ENCODE measurements at places on chromosomes 1 and 21. TPM values are rescaled to one million over a fixed set of nuclear protein-coding genes. Genes with fewer than 3 reads are reported as not detected.

Gene FCN3
- total RNA-seq, result 7.7 TPM

Gene PDZK1IP1
- total RNA-seq, result 3.1 TPM

Gene RBBP5
- total RNA-seq, result 18.3 TPM

Gene C1QC
- total RNA-seq, result 921 TPM

Gene ACTA1
- not detected for total RNA-seq

Gene PTPN14
- 12.6 TPM for total RNA-seq

Gene RAB25
- total RNA-seq, result not detected

Gene CCDC17
- total RNA-seq, result 5.3 TPM

Gene RXFP4
- not detected for total RNA-seq

Gene CRYAA
- not detected for total RNA-seq

Gene MYBPH
- total RNA-seq, result 0.64 TPM

Gene RHOU
- total RNA-seq, result 24.7 TPM

Gene PKLR
- 0.39 TPM for total RNA-seq

Measured in spleen (tissue), 13 donors.